ENCODE measurements at places on chromosomes 2 and 18.

DNA sequence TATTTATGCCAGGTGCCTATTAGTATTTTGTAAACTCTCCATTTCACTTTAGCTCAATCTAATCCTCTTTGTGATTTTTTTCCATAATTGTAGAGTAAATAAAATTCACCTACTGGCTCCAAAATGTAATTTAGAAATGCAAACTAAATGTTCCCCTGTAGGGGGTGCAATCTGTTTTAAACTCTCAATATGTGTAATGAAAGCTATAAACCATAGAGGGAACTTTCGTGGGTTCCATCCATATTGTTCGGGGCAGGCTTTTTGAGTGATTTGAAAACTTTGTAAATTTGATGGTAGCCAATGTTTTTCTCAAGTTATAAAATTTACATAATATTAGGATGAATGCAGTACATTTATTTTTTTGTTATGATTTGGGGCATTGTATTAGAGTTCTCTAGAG, 49.4 kb downstream of the TSPYL6 start:
- no peak for DNase-seq

GRCh38 chr2:162965191-162965590, 126.6 kb upstream of the KCNH7 start:
- DNase-seq: no peak

DNA sequence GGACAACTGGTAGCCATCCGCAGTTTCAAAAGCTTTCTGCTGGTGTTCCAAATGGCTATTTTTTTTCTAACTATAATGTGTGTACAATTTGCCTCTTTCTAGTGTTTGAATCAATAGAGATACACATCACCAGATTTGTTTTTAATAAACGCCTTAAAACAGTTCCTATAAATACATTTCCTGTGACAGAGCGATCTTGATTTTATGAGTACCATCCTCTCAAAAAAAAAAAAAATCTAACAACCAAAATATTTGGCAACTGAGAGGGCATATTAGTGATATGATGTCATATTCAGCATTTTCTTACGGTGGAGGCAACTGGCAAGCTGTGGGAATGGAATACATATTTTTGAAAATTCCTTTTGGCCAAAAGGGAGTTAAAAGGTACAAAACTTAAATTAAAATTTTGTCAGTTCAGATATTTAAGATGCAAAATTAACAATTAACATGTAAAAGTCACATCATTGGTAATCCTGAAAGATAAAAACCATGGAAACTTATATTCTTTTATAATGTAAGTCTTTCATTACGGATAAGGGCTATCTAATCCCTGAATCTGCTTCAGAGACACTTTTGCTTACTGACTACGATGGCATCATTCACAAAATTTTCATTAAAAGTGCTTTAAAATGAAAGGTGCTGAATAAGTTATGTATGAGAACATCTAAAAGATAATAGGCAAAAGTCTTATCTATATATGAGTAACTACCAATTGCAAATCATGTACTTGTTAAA, 268.4 kb downstream of the TCF4 start:
- no peak for DNase-seq

DNA sequence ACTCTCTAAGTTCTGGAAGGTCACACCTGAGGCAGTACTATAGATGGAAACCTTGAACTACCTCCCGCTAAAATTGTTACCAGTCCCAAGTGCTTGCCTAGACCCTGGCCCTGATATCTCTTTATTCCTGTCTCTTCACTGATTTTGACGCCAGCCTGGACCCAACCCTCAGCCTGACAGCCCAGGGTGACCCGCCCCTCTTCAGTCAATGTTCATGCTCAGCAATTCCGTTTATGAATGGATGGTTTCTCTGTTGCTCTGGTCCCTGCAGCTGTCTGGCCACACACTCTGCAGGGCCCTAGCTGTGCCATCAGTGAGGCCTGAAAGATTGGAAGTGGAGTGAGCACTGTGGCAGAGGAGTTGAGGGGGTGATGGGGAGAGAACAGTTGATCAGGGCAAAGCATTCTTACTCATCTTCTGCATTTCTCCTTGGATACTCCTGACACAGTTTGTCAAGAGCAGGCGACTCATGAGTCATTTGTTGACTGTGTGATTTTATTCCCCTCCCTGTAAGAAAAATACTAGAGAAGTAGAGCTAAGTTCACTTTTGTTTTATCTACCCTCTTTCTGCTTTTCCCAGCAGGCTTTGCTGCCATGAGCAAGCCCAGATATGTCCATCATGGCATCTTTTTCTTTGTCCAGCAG, 46.0 kb downstream of the NPAS2 start:
- no peak for DNase-seq

DNA sequence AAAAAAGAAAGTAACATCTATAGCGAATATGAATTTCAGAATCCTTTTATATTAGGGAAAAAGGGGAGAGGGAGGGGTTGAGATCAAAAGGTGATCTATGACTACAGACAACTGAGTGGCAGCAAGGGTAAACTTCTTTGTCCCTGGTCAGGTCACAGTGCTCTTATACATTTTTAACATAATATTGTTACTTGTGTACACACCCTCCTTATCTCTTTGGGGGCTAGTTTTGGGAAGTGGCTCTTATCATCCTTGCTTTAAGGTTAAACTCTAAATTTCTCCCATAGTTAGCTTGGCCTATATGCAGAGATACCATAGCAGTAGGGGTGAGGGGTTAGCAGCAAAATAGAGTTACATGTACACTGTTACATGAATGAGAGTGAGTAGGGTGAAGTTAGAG, 31.6 kb upstream of the ATG16L1 start:
- no peak for DNase-seq

GRCh38 chr2:169066897-169067296, 2.5 kb upstream of the DHRS9 start:
- DNase-seq: no peak

DNA sequence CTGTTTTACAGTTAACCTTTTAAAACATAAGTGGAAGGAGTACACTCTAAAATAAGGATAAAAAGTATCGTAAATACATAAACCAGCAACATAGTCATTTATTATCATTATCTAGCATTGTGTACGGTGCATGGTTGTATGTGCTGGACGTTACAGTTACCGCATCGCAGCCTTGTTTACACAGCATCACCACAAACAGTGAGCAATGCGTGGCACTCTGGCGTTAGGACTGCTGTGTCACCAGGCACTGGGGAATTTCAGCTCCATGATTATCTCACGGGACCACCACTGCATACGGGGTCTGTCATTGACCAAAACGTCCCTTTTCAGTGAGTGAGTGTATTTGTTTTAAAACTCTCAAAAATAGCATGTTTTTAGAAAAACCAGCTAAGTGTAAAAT, 103.0 kb upstream of the SNTG2 start:
- DNase-seq: no peak
